GM19239 (cell line): ENCODE measurements at places on chromosomes 12 and 14.

DNA sequence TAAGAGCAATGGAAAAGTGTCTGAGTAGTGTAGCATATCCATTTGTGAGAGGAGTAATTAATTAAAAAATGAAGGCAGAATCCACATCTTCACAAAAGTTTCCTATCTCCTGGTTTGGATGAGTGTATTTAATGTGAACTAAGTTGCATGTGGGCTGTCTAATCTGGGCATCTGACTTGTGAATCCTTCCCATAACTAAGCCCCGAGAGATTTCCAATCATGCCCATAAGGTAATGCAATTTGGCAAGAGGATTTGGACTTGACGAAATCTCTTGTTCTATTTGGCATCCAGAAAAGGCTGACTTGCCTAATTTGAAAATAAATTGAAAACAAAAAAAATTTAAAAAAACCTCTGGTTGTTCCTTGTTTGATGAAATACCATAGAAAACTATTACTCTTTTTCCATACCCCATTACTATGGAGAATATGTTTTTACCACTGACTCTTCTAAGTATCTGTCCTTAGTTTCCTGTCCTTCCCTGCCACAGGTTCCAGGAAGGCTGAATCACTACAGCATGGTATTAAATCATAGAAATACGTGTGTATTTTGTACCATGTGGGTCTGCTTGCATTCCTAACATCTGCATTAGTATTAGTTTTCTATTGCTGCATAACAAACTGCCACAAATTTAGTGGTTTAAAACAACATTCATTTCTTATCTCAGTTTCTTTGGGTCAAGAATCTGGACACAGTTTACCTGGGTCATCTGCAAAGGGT lies 48.4 kb downstream of the ETV6 start:
- no peak for DNase-seq

DNA sequence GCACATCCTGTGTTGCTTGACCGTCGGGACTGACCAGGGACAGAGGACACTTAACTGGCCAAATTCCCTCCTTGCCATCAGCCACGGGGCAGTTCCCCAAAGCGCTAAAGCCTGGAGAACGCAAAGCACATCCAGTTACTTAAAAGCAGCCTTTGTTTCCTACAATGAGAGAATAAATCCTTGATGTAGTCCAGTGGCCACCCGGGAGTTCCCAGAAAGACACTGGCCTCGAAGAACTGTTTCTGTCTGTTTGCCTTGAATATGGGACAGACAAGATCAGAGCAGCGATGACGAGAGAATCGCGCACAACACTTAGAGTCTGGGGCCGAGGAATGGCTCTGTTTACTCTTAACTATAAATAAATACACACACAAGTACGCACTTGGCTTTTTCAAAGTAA lies 102.2 kb downstream of the TNFAIP2 start:
- DNase-seq = no peak

- DNase-seq = no peak
These were observed 9.1 kb upstream of the FBLN5 start for GRCh38 chr14:91956616-91957015.

- no peak for DNase-seq
These were observed 1.3 kb upstream of the ADGRD1 start for GRCh38 chr12:130952171-130952954.

- DNase-seq = no peak
These were observed 29.1 kb downstream of the SH2B3 start for GRCh38 chr12:111434680-111435338.

GRCh38 chr14:21915826-21916225 lies 242.2 kb upstream of the OR4E1 start:
- no peak for DNase-seq
